Stimulated activated CD4-positive, alpha-beta T cell treated with anti-CD3 and anti-CD28 coated beads, Interleukin-15, amount 100 ng/mL, for 1 hour (primary cell): ENCODE measurements at places on chromosomes 4 and X.

DNA sequence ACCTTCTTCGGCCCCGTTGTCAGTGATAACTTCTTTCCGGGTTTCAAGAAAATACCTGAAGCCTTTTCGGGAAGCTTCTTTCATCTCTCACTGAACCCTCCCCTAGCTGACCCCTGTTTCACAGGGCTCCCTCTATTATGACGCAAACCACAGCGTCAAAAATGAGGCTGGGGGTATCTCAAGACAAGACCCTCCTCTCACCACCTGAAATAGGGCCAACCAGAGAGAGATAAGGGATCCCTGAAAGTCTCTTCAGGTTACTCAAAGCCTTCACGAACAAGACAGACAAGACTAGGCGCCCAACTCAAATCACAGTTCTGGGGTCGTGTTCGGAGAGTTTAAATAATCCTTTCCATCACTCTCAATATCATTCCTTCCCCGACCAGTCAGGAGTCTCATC, 1.2 kb downstream of the PHF8 start:
- DNase-seq = no peak

GRCh38 chr4:53545942-53546581, 45.2 kb downstream of the LNX1 start:
- no peak for DNase-seq

- no peak for DNase-seq
These were observed 6.4 kb downstream of the DYNLT3 start for GRCh38 chrX:37840931-37841330.

GRCh38 chrX:14032406-14032805, 2.7 kb upstream of the GEMIN8 start:
- no peak for DNase-seq
